CD4-positive, alpha-beta T cell treated with Interleukin-1 beta for 1 hour (primary cell): ENCODE measurements at places on chromosomes 6 and 20.
A peak's percentile ranks its signal among the peaks of the same experiment; 100 is the strongest.

DNA sequence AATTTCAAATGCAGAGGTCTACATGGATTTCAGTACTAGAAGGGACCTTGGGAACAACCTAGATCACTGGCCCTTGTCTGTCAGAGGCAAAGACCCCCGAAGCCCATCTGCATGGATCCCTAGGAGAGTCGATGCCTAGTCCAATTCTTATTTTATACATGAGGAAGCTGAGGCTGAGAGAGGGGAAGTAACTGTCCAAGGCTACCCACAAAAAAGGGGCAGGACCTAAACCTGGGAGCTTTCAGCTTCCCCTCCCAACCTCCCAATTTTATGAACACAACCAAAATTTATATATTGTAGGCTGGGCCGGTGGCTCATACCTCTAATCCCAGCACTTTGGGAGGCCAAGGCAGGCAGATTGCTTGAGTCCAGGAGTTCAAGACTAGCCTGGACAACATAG is 73.2 kb downstream of the TRERF1 start:
- DNase-seq = no peak

- DNase-seq = no peak
These were observed 166.3 kb downstream of the TBXT start for GRCh38 chr6:166001359-166001758.

DNA sequence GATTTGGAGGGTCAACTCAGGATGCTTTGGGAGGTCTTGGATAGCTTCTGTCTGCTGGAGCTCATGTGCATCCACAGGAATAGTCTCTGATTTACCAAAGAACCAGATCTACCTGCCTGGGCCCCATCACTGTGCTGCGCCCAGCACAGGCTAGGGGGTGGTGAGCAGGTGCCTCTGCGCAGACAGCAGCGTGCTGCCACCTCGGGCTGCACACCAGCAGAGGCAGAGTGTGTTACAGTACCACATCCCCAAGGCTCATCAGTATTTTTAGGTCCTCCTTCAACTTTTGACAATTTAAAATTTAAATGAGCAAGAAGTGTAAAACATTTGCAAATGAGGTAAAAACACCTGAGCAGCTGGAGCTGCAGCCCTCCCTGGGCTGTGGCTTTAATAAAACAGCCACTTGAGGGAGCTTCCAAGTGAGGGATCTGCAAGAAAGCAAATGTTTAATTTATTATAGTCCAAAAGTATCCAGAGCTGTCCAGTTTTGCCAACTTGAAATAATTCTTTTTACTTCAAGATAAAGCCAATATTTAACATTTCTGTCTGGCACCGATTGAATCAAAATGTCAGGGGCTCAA is 324.9 kb downstream of the ZFAND3 start:
- no peak for DNase-seq

DNA sequence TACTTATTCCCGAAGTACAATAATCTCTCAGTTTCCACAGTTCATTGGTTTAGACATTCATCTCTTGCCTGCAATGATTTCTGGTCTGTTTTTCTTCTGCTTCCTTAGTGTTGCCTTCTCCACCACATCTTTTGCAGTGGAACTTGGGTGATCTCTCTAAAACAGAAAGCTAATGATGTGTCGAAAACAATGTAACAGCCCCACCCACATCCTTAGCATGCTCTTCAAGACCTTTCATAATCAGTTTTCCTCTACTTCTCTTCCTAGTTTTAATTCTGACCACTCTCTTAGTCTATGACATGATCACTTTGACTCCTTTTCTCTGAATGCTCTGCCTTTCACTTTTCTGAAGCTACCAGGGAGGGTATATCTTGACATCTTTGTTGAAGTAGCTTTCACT is 1007.9 kb upstream of the CITED2 start:
- DNase-seq = no peak

- peak; percentile 57 for DNase-seq
These were observed 30.3 kb upstream of the MAPK13 start for GRCh38 chr6:36099869-36100483.

- DNase-seq = no peak
These were observed 227.6 kb downstream of the HAO1 start for GRCh38 chr20:7712661-7713060.

- DNase-seq = no peak
These were observed 24.5 kb downstream of the MAP3K5 start for GRCh38 chr6:136767570-136768309.
